Stimulated activated CD8-positive, alpha-beta memory T cell treated with anti-CD3 and anti-CD28 coated beads, Interleukin-4, amount 100 ng/mL, for 1 hour (primary cell): ENCODE measurements at places on chromosomes 4 and X.

GRCh38 chr4:148053298-148054003 is 321.6 kb downstream of the ARHGAP10 start:
- no peak for DNase-seq

- DNase-seq = no peak
Measured at GRCh38 chrX:40694802-40695201, 40.5 kb downstream of the MED14 start.

- DNase-seq = no peak
Measured at GRCh38 chr4:6474053-6474568, 1.7 kb upstream of the PPP2R2C start.

DNA sequence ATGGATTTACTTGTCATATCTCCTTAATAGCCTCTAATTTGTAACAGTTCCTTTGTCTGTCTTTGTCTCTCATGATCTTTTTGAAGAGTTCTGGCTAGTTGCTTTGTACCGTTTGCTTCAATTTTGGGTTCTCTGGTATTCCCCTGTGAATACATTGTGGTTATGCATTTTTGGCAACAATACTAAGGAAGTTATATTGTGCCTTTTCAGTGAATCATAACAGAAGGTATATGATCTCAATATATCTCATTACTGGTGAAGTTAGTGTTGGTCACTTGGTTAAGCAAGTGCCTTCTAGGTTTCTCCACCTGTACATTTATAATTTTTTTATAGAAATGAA is 48.6 kb downstream of the DCLK2 start:
- no peak for DNase-seq

DNA sequence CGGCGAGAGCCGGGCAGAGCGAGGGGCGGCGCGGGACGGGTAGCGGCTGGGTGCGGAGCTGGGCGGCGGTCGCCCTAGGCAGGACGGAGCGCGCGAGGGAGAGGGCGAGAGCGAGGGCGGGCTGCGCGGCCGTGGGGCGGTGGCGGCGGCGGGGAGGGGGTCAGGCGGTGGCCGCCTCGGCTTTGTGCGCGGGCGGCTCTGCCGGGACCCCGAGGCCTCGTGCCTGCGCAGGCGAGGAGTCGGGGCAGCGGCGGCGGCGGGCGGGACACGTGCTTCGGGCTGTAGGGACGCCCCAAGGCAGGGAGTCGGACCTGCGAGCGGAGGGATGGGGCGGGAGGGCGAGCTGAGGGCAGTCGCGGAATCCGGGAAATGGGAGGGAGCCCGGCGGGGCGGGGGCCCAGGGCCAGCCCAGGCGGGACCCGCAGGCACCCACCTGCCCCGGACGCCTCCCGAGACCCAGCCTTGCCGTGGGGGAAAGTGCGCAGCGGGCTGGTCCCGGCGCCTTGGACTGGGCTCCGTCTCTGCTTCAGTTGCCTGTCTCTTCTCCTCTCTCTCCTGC is 465 bp downstream of the BMPR1B start:
- DNase-seq = no peak

DNA sequence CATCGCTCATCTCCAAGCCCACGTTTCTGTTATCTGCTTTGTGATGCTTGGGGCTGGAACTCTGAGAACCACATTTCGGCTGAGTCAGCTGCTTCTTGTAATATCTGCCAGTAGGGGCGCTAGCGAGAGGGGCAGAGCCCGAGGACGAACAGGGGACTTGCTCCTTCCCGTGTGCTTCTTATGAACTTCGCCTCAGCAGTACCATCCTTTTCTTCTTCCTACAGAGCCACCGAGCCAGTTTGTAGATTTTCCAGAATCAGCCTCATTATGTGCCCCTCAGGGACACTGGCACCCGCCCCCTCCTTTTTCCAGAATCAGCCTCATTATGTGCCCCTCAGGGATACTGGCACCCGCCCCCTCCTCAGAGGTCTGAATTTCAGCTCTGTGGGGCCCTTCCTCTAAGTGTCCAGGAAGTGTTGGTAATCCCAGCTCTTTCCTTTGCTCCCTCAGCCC is 441.7 kb upstream of the RASGEF1B start:
- peak; percentile 6 for DNase-seq

DNA sequence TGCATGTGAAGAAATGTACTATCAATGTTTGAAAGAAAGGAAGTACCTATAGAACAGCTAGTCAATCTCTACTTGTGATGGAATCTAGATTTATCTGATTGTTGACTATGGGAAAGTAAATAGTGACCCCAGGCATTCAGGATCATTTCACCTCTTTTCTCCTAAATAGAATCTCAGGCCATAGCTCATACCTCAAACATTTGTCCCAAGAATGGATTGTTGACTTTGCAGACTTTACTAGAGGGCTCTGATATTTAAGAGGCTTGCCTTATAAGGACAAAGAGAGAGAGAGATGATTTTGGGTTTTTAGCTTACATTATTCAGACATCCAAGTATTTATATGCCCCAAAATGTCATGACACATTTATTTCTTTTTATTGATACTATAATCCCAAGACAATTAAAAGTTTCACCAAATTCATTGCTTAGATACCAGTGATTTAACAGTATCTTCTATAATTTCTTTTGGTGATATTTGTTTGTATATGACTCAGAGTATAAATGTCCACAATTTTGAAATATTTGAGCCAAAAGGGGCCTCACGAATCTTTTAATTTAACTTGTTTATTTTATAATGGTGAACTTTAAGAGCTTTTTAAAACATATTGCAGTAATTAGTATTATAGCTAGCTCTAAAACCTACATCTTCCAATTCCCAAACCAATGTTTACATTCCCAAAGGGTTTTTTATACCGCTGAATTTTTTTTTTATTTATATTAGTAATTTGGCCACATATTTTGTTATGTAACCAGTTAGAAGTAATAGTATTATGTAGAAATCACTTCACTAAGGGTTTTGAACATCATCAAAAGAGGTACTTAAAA is 614.1 kb downstream of the PCDH7 start:
- DNase-seq = no peak

DNA sequence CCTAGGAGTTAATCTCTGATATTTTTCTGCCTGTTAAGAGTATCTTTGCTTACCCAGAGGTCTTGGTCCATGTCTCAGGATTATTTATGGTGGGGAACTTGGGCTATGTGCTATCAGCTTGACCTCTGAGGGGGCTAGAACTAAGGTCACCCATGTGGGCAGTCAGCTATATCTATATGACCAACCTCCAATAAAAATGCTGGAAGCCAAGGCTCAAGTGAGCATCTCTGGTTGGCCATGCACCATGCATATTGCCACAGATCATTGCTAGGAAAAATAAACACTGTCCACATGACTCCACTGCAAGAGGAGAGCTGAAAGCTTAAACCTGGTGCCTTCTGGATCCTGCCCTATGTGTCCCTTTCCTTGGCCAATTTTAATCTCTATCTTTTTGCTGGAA is 196.5 kb upstream of the SLC7A11 start:
- no peak for DNase-seq

DNA sequence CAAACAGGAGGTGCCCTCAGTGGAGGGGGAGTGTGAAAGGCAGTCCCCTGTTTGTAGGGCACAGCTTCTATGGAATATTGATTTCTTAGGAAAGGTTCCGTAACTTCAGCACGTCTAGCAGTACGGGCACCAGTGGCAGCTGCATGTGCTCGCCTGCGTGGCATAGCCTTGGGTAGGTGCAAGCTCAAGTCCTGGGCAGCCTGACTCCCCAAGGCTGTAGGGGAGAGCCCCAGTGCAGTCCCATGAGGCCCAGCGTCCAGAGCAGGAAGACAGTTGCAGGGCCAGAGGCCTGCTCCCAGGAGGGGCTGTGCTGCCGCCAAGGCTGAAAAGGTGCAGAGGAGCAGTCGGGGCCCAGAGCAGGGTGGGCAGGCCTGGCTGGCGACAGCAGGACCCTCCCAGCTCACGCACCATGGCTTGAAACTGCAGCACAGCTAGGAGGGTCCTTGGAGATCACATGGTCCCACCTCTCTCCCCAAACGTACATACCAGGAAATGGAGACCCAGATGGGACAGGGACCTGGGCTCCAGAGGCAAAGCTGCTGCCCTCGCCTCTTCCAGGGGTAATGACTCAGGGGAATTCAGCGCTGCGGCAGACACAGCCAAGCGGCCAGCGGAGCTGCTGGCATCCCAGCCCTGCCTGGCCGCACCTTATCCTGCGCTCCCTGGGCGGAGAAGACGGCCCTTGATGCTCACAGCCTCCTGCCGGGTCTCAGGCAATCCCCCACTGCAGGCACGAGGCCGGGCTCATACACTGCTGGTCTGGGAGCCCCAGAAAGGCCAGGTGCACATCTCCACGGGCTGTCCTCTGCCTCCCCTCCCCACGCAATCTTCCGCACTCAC is 6.0 kb upstream of the DUSP9 start:
- no peak for DNase-seq

DNA sequence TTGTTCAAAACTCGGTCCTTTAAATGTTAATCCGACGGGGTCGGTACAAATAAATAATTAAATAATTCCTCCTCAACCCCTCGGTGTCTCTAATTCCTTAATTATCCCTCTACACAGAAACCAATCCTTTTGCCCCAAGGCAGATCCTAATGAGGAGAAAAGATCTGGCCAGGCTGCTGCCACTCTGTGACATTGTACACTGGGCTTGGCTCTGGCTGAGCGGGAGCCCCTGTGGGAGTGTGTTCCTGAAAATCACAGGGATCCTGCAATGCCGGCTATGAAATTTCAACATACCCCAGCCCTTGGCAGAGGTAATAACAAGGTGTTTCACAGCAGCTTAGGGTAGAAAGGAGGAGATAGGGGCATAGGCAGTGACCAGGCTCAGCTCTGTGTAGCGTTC is 96.0 kb downstream of the DHRSX start:
- no peak for DNase-seq

DNA sequence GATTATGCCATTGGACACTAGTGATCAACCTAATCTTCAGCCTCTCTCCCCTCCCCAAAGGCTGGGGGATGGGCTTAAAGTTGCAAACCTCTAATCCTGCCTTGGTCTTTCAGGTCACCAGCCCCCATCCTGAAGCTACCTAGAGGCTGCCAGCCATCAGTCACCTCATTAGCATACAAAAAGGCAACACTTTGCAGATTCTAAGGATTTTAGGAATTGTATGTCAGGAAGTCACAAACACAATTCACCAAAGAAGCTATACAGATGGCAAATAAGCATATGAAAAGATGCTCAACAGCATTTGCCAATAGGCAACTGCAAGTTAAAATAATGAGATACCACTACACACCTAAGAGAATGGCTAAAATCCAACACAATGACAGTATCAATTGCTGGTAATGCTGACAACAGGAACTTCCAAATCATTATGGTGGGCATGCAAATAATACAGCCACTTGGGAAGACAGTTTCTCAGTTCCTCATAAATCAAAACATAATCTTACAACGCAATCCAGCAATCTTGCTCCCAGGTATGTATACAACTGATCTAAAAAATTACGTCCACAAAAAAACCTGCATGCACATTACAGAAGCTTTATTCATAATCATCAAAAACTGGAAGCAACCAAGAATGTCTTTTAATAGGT is 9.0 kb upstream of the PIM2 start:
- DNase-seq = no peak

- DNase-seq = peak; percentile 69
Measured at GRCh38 chr4:70993181-70994068, at the start of gene DCK. DCK (plus strand) TSS chr4:70993649; CDS start chr4:70993836, 187 bp downstream.

DNA sequence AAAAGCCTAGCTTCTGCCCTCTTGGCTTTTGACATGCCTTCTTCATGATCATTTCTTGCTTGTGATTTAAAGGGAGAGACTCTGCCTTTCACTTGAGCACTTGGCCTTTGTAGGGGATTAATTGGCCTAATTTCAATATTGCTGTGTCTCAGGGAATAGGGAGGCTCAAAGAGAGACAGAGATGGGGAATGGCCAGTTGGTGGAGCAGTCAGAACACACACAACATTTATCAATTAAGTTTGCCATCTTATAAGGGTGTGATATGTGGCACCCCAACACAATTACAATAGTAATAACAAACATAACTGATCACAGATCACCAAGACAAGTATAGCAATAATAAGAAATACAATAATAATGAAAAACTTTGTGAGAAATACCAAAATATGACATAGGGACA is 122.5 kb upstream of the VCX start:
- DNase-seq = no peak

DNA sequence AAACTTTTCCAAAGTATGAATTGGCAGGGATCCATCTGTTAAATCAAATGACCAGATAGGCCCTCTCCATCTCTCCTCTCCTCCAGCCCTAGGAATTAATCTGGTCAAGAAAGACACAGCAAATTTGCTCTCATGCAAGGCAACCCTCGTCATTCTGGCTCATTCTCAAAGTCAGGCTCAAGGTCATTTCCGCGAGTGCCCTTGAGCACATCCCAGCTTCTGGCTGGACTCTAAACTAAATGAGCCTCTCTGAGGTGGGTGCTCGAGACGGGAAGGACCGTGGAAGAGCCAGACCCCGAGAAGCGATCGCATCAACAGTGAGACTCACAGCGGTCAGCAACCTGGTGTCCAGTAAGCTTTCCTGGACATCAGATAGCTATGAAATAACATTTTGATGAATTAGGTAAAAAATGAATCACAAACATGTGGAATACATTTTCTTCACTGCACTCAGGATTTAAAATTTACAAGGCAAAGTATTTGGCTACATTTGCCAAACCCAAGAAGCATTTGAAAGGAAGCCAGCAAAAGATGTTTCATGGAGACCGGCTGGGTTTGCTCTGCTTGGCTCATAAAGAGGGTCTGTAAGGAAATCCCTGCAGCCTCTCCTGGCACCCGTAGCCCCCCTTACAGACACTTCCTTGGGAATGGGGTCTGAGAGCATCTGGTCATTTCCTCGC is 121.0 kb downstream of the ENPP6 start:
- no peak for DNase-seq

DNA sequence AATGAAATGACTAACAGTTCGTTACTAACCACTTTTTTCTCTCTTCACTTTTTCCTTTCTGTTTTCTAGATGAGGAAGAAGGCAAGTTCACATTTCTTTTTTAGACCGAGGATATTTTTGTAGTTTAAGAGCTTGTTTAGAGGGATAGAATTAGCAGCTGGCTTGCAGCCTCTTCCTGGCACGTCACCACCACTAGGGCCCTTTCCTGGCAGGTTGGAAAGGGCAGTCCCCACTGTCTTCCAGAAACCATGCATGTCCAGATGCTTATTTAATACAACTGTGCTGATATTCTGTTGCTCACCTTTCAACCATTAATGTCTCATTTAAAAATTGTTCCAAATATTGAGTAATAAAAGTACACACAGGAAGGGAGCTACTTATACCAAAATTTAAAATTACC is 209.5 kb upstream of the PACRGL start:
- no peak for DNase-seq
